Right lung (tissue), 10 donors: ENCODE measurements at places on chromosomes 5 and 9. TPM values are rescaled to one million over a fixed set of nuclear protein-coding genes. Genes with fewer than 3 reads are reported as not detected.
A peak's percentile ranks its signal among the peaks of the same experiment; 100 is the strongest.

- no peak for DNase-seq
Measured at GRCh38 chr5:31359839-31360238, 166.4 kb downstream of the CDH6 start.

GRCh38 chr5:43215073-43215631 lies 23.1 kb downstream of the NIM1K start:
- DNase-seq: no peak

DNA sequence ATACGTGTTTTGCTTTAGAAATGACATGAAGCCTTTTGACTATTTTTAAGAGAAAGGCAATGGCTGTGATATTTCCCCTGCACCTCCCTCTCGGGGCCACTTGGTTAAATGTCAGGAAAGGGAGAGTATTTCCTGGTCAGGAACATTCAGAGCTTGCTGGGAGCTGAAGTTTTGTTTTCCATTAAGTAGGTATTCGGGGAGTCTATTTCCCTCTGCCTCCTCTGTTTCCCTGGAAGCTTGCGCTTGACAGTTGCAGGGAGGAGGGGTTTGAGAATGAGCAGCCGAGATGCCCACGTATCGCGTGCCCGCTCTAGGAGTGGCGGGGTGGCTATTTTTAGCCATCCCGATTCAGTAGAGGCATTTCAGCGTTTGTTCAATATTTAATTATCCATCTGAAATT lies 6.7 kb downstream of the DAB2IP start:
- no peak for DNase-seq

DNA sequence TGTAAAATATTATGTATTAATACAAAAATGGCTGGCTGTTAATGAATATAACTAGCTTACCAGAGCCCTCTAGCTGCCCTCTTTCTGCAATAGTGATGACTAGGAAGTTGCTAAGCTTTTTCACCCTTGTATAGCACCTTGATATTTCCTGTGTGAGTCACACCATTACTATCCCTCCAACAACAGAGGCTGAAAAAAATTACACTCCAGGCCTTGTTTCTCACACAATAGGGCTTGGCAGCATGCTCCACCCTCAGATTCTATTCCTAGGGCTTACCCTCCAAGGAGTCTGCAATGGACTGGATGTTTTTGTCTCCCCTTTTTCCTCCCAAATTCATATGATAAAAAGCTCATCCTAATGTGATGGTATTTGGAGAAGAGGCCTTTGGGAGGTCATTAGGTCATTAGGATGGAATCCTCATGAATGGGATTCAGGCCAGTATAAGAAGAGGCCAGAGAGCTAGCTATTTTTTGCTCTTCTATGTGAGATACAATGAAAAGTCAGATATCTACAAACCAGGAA lies 184.6 kb upstream of the MAP1B start:
- DNase-seq: no peak

DNA sequence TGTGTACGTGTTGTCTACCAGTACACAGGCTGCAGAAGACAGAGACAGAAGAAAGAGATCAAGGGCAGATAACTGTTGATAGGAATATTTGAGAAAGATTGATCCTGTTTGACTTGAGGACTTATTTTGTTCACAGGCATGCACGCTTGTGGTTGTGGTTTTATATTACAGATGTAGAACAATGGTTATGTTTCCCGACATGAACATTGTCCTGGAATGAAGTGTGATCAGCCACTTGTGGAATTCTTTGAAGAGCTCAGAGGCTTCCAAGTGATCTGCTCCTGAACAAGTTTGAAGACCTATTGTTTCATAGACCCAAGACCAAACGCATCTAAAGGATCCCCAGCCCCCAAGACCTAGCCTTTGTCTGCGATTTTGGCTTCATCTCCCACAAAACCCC lies 13.7 kb downstream of the TEX53 start:
- no peak for DNase-seq

DNA sequence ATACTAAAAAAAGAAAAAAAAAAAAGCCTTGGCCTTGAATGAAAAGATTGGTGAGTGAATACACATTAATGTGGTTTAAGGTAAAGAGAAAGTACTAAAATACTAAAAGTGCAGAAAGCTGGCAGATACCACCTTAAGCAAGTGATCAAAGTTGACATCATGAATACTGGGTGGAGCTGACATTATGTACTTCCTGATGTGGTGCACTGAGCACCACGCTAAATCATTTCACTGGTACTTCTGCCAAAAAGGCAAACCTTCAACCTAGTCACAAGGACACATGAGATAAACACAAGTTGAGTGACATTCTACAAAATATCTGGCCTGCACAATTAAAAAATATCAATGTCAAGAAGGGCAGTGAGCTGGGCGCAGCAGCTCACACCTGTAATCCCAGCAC lies 33.8 kb upstream of the PANK3 start:
- DNase-seq: no peak

DNA sequence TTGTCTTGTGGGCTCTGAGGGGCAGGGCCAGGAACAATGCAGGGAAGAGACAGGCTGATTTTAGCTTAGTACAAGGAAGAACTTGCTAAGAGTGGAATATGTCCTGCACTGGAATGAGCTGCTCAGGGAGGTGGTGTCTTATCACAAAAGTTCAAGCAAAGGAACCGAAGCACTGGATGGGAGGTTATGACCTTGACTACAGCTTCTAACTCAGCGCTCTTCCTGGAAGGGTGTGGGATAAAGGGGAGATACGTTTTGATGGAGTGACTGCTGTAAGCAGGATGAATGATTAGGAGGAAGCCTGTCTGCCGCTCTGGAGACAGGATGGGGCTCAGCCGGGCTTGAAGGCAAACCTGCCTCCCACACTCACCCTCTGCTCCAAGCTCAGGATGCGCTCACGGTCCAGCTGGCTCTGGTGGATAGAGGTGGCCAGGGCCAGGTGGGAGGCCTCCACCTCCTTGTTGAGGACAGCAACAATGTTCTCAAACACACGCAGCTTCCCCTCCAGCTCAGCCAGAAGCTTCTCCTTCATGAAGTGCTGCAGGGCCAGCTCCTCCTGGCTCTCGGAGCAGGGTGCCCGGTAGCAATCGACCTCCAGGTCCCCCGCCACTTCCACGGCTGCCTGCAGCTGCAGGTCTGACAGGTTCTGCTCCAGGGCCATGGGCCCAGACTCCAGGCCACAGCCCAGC lies 13.5 kb downstream of the TRAF1 start:
- no peak for DNase-seq

DNA sequence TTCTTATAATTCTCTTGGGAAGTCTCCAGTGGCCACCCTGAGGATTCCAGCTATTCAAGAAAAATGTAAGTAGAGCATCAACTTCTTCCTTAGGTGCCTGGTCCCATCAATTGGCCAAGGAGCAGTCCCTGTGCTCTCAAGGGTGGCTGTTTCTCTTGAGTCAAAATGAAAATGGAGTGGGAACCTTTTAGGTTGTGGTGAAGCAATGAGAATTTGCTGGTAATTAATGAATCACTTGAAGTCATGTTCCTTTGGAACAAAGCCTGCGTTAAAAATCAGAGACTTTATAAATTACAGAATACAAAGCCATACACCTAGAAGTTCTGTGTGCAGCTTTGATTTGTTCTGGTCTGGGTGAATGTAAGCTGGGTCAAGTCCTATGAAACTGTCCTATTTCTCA lies 48.9 kb downstream of the IL31RA start:
- no peak for DNase-seq

GRCh38 chr5:2755076-2755680 lies 3.7 kb upstream of the IRX2 start:
- DNase-seq: peak; percentile 25

DNA sequence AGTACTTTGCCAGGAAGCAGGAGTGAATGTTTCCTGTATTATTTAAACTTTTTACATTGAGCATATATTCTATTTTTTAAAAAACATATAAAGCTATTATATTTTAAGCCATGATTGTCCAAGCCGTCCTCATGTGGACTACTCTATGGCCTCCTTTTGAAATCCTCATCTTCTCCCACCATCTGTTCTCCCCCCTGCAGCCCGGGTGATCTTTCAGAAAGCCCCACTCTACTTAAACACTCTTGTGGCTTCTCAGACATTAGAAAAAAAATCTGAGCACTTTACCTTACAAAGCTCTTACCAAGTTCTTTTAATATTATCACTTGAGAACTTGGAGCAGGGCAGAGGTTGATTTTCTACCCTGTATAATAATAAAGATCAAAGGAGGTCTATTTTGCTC lies 95.4 kb downstream of the CAVIN4 start:
- DNase-seq: no peak

DNA sequence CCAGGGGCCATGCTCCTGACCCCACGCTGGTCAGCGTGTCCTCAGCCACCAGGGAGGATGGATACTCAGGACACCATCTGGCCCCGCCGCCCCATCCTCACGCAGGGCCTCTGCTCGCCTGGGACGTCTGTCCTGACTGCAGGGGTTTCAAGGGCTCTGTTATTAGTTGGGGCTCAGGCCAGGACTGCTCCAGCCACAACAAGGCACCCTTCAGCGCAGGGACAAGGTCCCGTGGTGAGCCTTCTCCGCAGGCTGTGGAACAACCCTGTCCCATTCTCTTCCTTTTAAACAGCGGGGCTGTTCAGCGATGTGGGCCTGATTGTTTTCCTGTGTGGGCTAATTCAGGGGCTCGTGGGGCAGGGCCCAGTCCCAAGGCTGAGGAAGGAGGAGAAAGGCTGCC lies 61.6 kb downstream of the SEMA4D start:
- DNase-seq: no peak

DNA sequence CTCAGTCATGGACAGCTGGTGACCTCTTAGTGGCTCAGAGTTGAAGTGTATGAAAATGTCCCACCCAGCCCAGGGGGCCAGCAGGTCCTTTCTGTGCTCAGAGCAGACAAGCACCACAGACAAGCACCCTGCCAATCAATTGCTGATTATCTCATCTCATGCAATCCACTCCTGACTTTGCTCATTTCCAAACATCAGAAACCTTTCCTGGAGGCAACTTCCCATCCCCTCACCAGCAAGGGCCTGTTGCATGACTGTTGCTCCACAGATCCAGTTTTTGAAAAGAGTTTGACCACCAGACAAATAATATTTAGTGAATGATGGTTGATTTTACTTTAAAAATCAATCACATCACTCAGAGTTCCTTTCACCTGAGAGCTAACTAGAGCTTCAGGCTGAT lies 397.3 kb upstream of the KLF4 start:
- no peak for DNase-seq

DNA sequence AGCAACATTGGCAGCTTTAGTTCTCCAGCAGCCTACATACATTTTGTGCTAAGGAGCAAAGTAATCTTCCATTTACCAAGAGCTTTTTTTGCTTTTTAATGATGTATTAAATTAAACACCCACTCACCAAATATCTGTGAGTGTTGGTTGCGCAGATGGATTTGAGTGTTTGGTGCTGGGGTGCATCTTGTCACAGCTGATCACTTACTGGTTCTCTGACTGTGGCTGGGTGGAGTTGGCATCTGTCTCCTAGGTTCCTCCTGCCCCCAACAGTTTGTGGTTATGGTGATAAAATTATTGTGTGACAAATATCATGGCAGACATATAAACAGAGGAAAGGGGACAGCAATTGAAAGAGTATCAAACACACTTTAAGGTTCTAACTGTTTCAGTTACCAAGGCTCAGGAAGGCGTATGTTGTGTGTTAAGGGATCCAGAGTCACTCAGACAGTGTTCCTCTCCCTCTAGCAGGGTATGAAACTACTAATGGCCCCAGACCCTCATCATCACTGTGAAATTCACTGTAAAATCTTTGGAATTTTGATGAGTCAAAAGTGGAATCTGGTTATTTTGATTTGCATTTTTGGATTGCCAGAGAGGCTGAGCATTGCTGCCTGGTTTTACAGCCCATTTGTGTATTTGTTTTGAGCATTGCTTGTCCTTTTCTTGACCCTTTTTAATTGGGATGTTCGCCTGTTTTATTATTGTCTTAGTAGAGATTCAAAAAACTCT lies 81.7 kb downstream of the PDE8B start:
- DNase-seq: peak; percentile 56

- DNase-seq: no peak
Measured at GRCh38 chr5:151036556-151036955, 16.2 kb downstream of the GPX3 start.

GRCh38 chr5:104189031-104189430 lies 626.4 kb upstream of the NUDT12 start:
- DNase-seq: no peak

DNA sequence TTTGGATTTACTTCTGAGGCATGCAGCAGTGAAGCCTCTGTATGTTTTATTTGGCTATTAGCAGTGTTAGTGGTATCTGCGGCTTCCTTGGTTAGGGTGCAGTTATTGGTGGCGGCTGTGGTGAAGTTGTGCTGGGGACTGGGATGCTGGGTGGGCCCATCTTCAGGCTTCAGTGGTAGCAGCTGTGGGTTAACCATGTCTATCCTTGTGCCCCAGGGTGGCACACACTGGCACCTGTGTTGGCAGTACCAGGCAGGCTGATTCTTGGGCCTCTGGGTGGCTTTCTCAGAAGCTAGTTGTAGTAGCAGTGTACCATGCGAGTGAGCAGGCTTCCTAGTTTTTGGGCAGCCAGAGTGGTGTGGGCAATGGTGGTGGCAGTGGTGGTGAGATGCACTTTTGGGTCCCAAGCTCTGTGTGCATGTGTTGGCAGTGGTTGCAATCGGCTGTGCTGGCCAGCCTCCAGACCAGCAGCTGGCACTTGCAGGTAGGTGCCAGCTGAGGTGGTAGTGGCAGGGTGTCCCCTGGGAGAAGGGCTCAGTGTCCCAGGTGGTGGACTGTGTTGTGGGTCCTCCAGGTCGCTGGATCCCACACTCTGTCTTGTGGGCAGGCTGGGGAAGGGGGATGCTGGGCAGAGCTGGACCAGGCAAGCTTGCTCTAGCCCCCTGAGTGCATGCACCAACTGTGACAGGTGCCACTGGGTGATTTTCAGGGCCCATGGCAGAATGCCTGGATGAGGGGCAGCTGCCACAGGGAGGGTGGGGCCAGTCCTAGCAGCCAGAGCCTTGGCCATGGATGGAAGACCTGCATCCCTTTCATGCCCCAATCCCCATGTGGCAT lies 13.6 kb downstream of the AHRR start:
- no peak for DNase-seq

DNA sequence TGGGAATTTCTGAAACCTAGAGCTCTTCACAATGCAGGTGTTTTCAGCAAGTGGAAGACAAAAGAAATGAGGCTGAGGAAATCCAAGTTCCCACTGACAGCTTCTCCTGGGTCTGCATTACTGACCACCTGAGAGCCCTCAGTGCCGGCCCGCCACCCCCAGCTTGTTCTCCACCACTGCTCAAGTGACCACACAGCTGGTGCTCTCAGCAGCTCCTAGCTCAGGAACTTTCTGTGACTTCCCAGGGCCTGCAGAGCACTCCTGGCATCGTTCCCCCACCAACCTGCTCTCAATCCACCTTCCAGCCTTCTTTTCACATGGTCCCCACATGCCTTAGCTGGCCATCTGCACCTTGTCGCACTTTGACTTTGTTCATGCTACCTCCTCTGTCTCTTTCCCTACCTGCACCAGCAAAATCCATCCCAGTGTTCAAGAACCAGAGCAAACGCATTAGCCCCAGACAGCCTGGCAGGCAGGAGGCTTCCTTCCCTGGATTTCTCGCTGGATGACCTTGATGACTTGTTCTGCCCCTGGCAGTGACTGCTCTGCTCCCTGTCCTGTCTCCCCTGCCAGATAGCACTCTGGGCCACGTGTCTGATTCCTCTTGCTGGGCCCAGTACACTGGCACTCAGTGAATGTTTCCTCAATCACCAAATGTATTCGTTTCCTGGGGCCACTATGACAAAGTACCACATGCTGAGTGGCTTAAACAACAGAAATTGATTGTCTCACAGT lies 35.1 kb upstream of the NANS start:
- DNase-seq: no peak

Gene FAF2
- polyA plus RNA-seq: 41.9 TPM

Gene C9orf50
- 0.53 TPM for polyA plus RNA-seq

Gene NCS1
- 16.6 TPM for polyA plus RNA-seq

Gene CTSV
- polyA plus RNA-seq: 3.2 TPM

Gene GABRP
- polyA plus RNA-seq: 0.68 TPM

Gene PCDHGB4
- polyA plus RNA-seq: 5.0 TPM

Gene PCDHGA10
- 4.2 TPM for polyA plus RNA-seq

Gene GADD45G
- polyA plus RNA-seq: 7.1 TPM

Gene PCDHB7
- 4.7 TPM for polyA plus RNA-seq

Gene EIF4E1B
- polyA plus RNA-seq: not detected

Gene C9
- not detected for polyA plus RNA-seq
